ENCODE measurements at places on chromosomes 13 and 19. TPM values are rescaled to one million over a fixed set of nuclear protein-coding genes. Genes with fewer than 3 reads are reported as not detected.

The FFAR2 gene
- 0.81 TPM for total RNA-seq

The SLAIN1 gene
- 8.3 TPM for total RNA-seq

The CD79A gene
- total RNA-seq = 0.45 TPM

The RNASEH2B gene
- total RNA-seq = 48.8 TPM

The BBC3 gene
- total RNA-seq = 5.4 TPM

The LYL1 gene
- 5.2 TPM for total RNA-seq

DNA sequence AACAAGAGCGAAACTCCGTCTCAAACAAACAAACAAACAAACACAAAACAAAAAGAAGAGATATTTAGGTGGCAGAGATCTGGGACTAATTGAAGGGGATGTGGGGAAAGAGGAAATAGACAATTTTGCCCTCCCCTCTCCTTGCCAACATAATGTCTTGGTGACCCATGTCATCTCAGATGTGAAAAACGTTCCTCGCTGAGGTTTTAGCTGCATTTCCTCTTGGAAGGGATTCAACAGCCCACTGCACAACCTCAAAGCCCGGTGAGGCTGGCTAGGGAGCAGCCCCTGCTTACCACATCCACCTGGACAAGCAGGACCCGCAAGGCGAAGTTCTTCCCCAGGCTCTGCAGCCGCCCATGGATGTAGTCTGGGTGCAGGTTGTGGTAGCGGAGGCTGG is 4.9 kb downstream of the ERCC1 start:
- H3K4me1 ChIP-seq = peaks cover 26% of the 10 kb centered on the region
- no peaks in the 10 kb centered on the region for H3K27me3 ChIP-seq
- H3K36me3 ChIP-seq = peaks cover 2% of the 10 kb centered on the region

- peaks cover 5% of the 10 kb centered on the region for H3K27me3 ChIP-seq
- peak; percentile 97 for DNase-seq
- H3K4me1 ChIP-seq = peaks cover 9% of the 10 kb centered on the region
- H3K36me3 ChIP-seq = no peaks in the 10 kb centered on the region
Observed at GRCh38 chr19:10027158-10027997, 14.1 kb downstream of the RDH8 start.

GRCh38 chr13:71831716-71832115 is 35.3 kb downstream of the DACH1 start:
- H3K4me3 ChIP-seq = no peak overlapping the region
- H3K36me3 ChIP-seq = no peaks in the 10 kb centered on the region
- no peak overlapping the region for H3K27ac ChIP-seq

GRCh38 chr19:35975608-35976214 is 19.3 kb upstream of the SDHAF1 start:
- H3K36me3 ChIP-seq = no peaks in the 10 kb centered on the region
- no peak for DNase-seq
- peaks cover 3% of the 10 kb centered on the region for H3K27me3 ChIP-seq
- H3K4me1 ChIP-seq = no peaks in the 10 kb centered on the region

GRCh38 chr13:99959540-99960230 is 11.9 kb downstream of the ZIC5 start:
- no peaks in the 10 kb centered on the region for H3K36me3 ChIP-seq
- H3K4me3 ChIP-seq = no peak overlapping the region
- DNase-seq = no peak
- no peak overlapping the region for H3K27ac ChIP-seq

- no peaks in the 10 kb centered on the region for H3K27me3 ChIP-seq
- no peak for DNase-seq
- no peaks in the 10 kb centered on the region for H3K4me1 ChIP-seq
- H3K36me3 ChIP-seq = no peaks in the 10 kb centered on the region
Observed at GRCh38 chr19:13463296-13463695, 43.0 kb downstream of the CACNA1A start.

GRCh38 chr19:43754253-43754502 is 584 bp downstream of the SMG9 start:
- DNase-seq = no peak
- H3K27me3 ChIP-seq = no peaks in the 10 kb centered on the region
- H3K4me1 ChIP-seq = no peaks in the 10 kb centered on the region
- peak overlapping the region; percentile 96 for H3K27ac ChIP-seq
- peaks cover 22% of the 10 kb centered on the region for H3K36me3 ChIP-seq

DNA sequence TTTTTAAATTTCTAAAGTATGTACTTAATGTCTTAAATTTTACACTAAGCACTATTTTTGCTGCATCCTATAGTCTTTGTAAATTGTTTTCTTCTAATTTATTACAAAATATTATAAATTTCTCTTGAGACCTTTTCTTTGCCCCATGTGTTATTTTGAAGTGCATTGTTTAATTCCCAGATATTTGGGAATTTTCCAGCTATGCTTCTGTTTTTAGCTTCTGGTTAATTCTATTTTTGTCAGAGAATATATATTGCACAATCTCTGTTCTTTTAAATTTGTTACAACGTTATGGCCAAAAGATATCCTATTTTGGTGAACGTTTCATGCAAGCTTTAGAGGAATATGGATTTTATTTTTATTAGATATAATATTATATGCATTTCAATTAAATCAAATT is 917.4 kb upstream of the MIR17HG start:
- H3K4me1 ChIP-seq = no peaks in the 10 kb centered on the region
- no peaks in the 10 kb centered on the region for H3K27me3 ChIP-seq
- H3K36me3 ChIP-seq = no peaks in the 10 kb centered on the region
- no peak for DNase-seq
- H3K27ac ChIP-seq = no peak overlapping the region

DNA sequence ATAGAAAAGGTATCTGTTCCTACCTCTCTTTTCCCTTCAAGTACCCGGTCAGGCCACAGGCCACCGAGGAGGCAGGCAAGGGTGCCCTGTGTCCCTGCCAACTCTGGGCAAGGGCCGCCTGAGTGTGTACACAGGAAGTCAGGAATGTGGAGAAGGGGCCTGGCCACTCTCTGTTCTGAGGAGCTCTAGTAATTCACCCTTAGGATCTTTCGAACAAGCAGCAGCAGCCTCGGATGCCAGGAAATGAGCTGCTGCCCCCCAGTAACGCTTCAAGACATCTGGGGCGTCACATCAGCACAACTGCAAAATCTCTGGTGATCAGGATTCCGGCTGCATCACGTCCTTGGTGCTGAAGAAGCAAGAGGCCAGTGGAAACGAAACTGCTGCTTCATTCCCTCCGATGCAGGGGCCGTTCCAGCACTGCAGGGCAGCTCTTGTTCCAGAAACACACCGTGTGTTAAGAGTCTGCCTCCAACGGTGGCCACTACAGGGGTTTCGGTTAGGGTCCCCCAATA is 2.0 kb downstream of the RAB20 start:
- H3K27me3 ChIP-seq = no peaks in the 10 kb centered on the region
- peak overlapping the region; percentile 70 for H3K4me3 ChIP-seq
- H3K36me3 ChIP-seq = peaks cover 26% of the 10 kb centered on the region
- H3K4me1 ChIP-seq = peaks cover 8% of the 10 kb centered on the region
- DNase-seq = peak; percentile 41

GRCh38 chr19:14342809-14343208 is 38.4 kb upstream of the ADGRE5 start:
- no peaks in the 10 kb centered on the region for H3K27me3 ChIP-seq
- no peak overlapping the region for H3K4me3 ChIP-seq
- no peaks in the 10 kb centered on the region for H3K36me3 ChIP-seq
- no peak overlapping the region for H3K27ac ChIP-seq
- DNase-seq = no peak
